Activated naive CD4-positive, alpha-beta T cell treated with anti-CD3 and anti-CD28 coated beads for 36 hours (primary cell): ENCODE measurements at places on chromosomes 16 and 17. TPM values are rescaled to one million over a fixed set of nuclear protein-coding genes. Genes with fewer than 3 reads are reported as not detected.

The ADAD2 gene
- total RNA-seq, result 0.30 TPM

The SEC14L5 gene
- total RNA-seq, result not detected

The CDRT15L2 gene
- not detected for total RNA-seq

The AOC2 gene
- total RNA-seq, result 2.0 TPM

The CCNF gene
- 74.5 TPM for total RNA-seq

The CA10 gene
- not detected for total RNA-seq

The TM4SF5 gene
- not detected for total RNA-seq

The QPRT gene
- total RNA-seq, result 9.2 TPM

The TEKT1 gene
- not detected for total RNA-seq

The GNG13 gene
- not detected for total RNA-seq

GRCh38 chr17:31690151-31690551 is 168.9 kb downstream of the COPRS start:
- H3K27me3 ChIP-seq, result peaks cover 3% of the 10 kb centered on the region
- H3K36me3 ChIP-seq, result no peaks in the 10 kb centered on the region
- H3K4me3 ChIP-seq, result no peak overlapping the region
- H3K4me1 ChIP-seq, result no peaks in the 10 kb centered on the region

GRCh38 chr16:13453325-13453724 is 466.6 kb upstream of the ERCC4 start:
- H3K4me1 ChIP-seq, result no peaks in the 10 kb centered on the region
- no peak for DNase-seq
- no peaks in the 10 kb centered on the region for H3K36me3 ChIP-seq

GRCh38 chr17:28744972-28745785 is 1.4 kb downstream of the TRAF4 start:
- peak; percentile 56 for DNase-seq
- H3K4me1 ChIP-seq, result peaks cover 41% of the 10 kb centered on the region
- H3K4me3 ChIP-seq, result peak overlapping the region; percentile 91
- H3K27ac ChIP-seq, result peak overlapping the region; percentile 85
- peaks cover 27% of the 10 kb centered on the region for H3K36me3 ChIP-seq

DNA sequence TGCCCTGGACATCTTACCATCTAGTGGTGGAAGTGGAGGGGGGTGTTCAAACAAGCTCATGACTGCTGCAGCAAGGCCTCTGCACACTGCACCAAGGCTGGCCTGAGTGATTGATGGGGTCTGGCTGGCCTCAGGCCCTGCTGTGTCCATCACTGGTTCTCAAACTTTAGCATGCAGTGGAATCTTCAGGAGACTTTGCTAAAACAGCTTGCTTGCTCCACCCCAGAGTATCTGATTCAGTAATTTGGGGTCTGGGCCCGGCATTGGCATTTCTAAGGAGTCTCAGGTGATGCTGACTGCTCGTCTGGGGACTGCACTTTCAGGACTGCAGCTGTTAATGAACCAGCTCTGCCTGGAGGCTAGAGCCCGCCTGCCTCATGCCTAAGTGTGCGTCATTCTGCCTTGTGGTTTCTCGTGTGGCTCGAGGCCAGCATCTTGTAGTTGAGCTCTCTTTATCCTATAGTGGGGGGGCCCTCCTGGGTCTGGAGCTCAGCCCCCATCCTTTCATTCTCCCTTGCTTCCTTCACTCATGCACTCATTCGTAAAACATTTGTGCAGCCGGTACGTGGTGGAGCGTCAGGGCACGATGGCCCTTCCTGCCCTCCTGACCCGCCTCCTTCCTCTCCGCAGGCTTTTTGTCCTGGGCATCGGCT is 4.1 kb downstream of the MGAT5B start:
- H3K4me3 ChIP-seq, result no peak overlapping the region
- peaks cover 7% of the 10 kb centered on the region for H3K4me1 ChIP-seq
- no peak overlapping the region for H3K27ac ChIP-seq
- peak; percentile 39 for DNase-seq
- no peaks in the 10 kb centered on the region for H3K36me3 ChIP-seq

GRCh38 chr16:48498769-48499631 is 111.0 kb downstream of the N4BP1 start:
- H3K4me3 ChIP-seq, result no peak overlapping the region
- no peak overlapping the region for H3K27ac ChIP-seq
- DNase-seq, result no peak
- H3K36me3 ChIP-seq, result no peaks in the 10 kb centered on the region
- no peaks in the 10 kb centered on the region for H3K27me3 ChIP-seq

- no peaks in the 10 kb centered on the region for H3K36me3 ChIP-seq
- DNase-seq, result no peak
- no peak overlapping the region for H3K27ac ChIP-seq
- no peaks in the 10 kb centered on the region for H3K27me3 ChIP-seq
- no peak overlapping the region for H3K4me3 ChIP-seq
- no peaks in the 10 kb centered on the region for H3K4me1 ChIP-seq
Observed at GRCh38 chr16:2096853-2097595, 38.7 kb downstream of the PKD1 start.

- no peak for DNase-seq
- no peak overlapping the region for H3K4me3 ChIP-seq
- peaks cover 9% of the 10 kb centered on the region for H3K27me3 ChIP-seq
- H3K4me1 ChIP-seq, result peaks cover 21% of the 10 kb centered on the region
Observed at GRCh38 chr17:21295036-21295952, 10.8 kb downstream of the MAP2K3 start.

- H3K27ac ChIP-seq, result no peak overlapping the region
- H3K36me3 ChIP-seq, result no peaks in the 10 kb centered on the region
Observed at GRCh38 chr17:74528491-74529199, 2.6 kb downstream of the CD300LB start.

- no peaks in the 10 kb centered on the region for H3K4me1 ChIP-seq
- no peak overlapping the region for H3K4me3 ChIP-seq
- no peak overlapping the region for H3K27ac ChIP-seq
- H3K27me3 ChIP-seq, result peaks cover 2% of the 10 kb centered on the region
Observed at GRCh38 chr16:67299269-67299668, 19.9 kb downstream of the PLEKHG4 start.

GRCh38 chr17:4177806-4178205 is 34.8 kb downstream of the CYB5D2 start:
- no peak overlapping the region for H3K27ac ChIP-seq
- H3K36me3 ChIP-seq, result peaks cover 54% of the 10 kb centered on the region
- H3K4me3 ChIP-seq, result no peak overlapping the region
- DNase-seq, result peak; percentile 18

DNA sequence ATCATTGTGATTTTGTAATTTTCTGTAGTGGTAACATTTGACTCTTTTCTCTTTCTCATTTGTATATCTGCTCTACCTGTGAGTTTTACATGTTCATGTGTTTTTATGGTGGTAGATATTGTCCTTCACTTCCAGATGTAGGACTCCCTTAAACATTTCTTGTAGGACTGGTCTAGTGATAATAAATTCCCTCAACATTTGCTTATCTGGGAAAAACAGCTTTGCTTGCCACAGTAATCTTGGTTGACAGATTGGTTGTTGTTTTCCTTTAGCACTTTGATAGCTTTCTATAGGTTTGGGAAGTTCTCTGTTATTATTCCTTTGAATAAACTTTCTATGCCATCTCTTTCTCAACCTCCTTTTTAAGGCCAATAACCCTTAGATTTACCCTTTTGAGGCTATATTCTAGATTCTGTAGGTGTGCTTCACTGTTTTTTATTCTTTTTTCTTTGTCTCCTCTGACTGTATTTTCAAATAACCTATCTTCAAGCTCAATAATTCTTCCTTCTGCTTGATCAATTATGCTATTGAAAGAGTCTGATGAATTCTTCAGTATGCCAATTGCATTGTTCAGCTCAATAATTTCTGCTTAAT is 32.1 kb upstream of the GINS3 start:
- H3K4me1 ChIP-seq, result no peaks in the 10 kb centered on the region
- no peak for DNase-seq

DNA sequence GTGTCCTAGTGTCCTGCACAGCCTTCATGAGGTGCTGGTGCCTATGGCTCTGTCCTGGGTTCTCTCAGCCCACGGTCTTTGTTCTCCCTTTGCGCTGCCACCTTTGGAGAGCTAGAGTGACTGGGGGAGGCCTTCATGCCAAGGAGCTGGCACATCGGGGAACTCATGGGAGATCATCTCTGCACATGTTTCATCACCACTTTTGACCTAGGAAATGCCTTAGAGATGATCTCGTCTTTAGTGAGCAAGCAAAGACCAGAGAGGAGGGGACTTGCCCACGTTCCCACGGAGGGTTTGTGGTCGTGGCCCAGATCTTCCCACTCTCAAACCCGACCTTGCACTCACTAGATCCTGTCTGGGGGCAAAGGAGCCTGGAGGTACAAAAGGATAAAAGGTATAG is 23.5 kb downstream of the TBX4 start:
- H3K4me1 ChIP-seq, result no peaks in the 10 kb centered on the region
- peaks cover 8% of the 10 kb centered on the region for H3K27me3 ChIP-seq
- no peak overlapping the region for H3K27ac ChIP-seq
- DNase-seq, result no peak
- H3K36me3 ChIP-seq, result no peaks in the 10 kb centered on the region
- no peak overlapping the region for H3K4me3 ChIP-seq

- no peak for DNase-seq
- H3K4me1 ChIP-seq, result peaks cover 76% of the 10 kb centered on the region
- no peaks in the 10 kb centered on the region for H3K36me3 ChIP-seq
- peak overlapping the region; percentile 94 for H3K27ac ChIP-seq
Observed at GRCh38 chr17:57605675-57606105, 139.4 kb downstream of the CCDC182 start.

DNA sequence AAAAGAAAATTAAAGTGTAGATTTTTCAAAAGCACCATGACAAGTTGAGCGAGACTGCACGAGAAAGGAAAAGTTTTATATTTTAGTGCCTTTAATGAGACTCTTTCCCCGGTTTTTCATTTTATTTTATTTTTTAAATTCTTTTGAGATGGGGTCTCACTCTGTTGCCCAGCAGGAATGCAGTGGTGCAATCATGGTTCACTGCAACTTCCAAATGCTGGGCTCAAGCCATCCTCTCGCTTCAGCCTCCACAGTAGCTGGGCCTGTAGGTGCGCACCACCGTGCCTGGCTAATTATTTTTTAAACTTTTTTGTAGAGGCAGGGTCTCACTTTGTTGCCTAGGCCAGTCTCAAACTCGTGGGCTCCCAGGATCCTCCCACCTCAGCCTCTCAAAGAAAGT is 5.7 kb upstream of the ATP2A3 start:
- H3K27me3 ChIP-seq, result no peaks in the 10 kb centered on the region
- H3K36me3 ChIP-seq, result no peaks in the 10 kb centered on the region
- no peak overlapping the region for H3K27ac ChIP-seq
- DNase-seq, result no peak

GRCh38 chr16:52372313-52372712 is 174.6 kb downstream of the TOX3 start:
- H3K27ac ChIP-seq, result no peak overlapping the region
- no peaks in the 10 kb centered on the region for H3K27me3 ChIP-seq
- no peak overlapping the region for H3K4me3 ChIP-seq
- H3K36me3 ChIP-seq, result no peaks in the 10 kb centered on the region
- DNase-seq, result no peak

- peak overlapping the region; percentile 89 for H3K27ac ChIP-seq
- peaks cover 18% of the 10 kb centered on the region for H3K36me3 ChIP-seq
Observed at GRCh38 chr17:61863801-61864126, 436 bp upstream of the BRIP1 start.

- DNase-seq, result peak; percentile 11
- no peaks in the 10 kb centered on the region for H3K36me3 ChIP-seq
- H3K27ac ChIP-seq, result no peak overlapping the region
- no peak overlapping the region for H3K4me3 ChIP-seq
Observed at GRCh38 chr17:61467416-61468262, 15.4 kb downstream of the TBX4 start.

DNA sequence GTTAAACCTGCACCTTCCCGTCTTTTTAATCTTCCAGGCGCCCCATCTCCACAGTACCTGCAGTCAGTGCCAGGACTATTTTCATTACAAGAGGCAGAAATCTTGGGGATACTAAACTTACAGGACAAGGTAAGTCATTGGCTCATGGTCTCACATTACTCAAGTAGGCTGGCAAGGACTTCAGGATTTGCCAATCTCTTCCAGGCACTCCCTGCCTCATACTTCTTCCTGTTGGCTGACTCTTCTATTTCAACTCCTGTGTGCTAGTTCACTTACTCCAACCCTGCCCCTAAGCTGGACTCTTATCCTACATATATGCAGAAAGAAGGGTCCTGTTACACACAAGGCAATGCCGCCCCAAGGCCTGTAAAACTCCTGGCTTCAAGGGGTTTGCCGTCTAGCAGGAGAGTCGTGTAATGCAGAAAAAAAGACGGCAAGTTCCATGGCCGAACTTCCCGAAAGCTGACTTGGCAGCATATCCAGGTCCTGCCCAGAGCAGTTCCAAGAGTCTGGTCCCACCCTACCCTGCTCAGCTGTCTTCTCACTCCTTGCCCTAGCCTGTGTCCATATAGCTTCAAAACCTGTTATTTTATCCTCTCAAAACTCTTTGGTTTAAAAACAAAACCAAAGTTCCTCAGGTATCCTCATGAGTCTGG is 14.8 kb downstream of the ERN1 start:
- no peak overlapping the region for H3K27ac ChIP-seq
- H3K36me3 ChIP-seq, result peaks cover 2% of the 10 kb centered on the region
- no peak overlapping the region for H3K4me3 ChIP-seq
- DNase-seq, result no peak

DNA sequence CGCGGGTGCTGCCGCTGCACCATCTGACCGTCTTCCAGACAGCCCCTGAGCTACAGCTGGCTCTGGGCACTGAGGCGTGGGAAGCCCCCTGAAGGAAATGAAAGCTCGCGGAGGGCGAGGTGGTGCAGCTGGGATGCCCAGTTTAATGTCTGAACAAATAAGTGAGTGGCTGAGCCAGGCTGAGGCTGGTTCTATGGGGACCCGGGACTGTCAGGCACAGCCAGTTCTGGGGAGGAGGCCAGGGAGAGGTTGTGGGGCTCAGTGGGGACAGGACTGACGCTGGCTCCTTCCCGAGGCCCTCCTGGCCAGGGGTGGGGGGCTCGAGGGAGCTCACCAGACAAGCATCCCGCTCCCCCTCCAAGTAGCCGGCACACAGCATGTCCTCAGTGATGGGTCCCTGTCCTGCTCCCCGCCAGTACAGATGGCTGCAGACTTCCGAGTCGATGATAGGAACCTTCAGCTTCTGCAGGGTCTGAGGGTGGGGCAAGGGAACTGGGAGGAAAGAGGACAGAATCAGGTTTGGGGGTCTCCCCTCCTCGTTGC is 4.4 kb downstream of the PRSS22 start:
- no peak overlapping the region for H3K27ac ChIP-seq
- peaks cover 5% of the 10 kb centered on the region for H3K4me1 ChIP-seq
- peaks cover 2% of the 10 kb centered on the region for H3K36me3 ChIP-seq
- H3K27me3 ChIP-seq, result peaks cover 9% of the 10 kb centered on the region
- DNase-seq, result no peak

- peaks cover 44% of the 10 kb centered on the region for H3K4me1 ChIP-seq
- H3K36me3 ChIP-seq, result peaks cover 12% of the 10 kb centered on the region
- H3K27ac ChIP-seq, result peak within 1 kb of the TSS; percentile 85
- peak within 1 kb of the TSS; percentile 88 for H3K4me3 ChIP-seq
Observed at GRCh38 chr17:42536048-42536371, at the start of gene NAGLU. TSS of gene NAGLU (plus strand) at chr17:42536241. CDS start at chr17:42536273, 32 bp downstream.

DNA sequence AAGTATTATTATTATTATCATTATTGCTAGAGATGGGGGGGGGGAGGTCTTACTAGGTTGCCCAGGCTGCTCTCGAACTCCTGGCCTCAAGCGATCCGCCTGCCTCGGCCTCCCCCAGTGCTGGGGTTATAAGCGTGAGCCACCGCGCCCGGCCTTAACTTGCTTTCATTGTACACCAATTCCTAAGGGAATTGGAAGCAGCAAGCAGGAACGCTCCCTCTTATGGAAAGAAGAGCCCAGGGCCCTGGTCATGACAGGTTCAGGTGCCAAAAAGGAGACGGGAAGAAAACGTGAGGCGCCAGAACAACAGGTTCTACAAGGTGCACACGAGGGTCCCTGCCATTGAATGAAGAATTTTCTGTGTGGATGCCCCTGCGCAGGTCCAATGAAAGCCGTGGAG is 540 bp upstream of the RPL38 start:
- peaks cover 33% of the 10 kb centered on the region for H3K36me3 ChIP-seq
- H3K27me3 ChIP-seq, result peaks cover 13% of the 10 kb centered on the region
- no peak for DNase-seq
